Stimulated activated CD8-positive, alpha-beta memory T cell treated with anti-CD3 and anti-CD28 coated beads, Interleukin-15, amount 100 ng/mL, for 4 hours (primary cell): ENCODE measurements at places on chromosomes 1 and 21.
A peak's percentile ranks its signal among the peaks of the same experiment; 100 is the strongest.

DNA sequence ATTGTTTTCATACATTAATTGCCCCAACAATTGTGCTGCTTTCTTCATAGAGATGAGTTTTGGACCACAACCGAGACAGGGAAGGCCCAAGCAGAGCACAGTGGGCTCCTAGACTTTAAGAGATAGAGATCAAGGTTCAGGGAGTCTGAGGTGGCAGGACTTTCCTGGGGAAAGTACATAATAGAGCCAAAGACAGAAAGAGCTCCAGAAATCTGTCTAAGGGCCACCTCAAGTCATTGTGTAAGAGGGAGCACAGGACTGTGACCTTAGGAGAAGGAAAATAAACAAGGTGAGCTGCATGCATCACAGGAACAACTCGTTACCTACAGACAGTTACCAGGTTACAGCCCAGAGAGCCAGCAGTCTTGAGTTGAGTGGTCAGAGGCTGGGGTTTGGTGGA lies 41.3 kb upstream of the CR2 start:
- DNase-seq: no peak

DNA sequence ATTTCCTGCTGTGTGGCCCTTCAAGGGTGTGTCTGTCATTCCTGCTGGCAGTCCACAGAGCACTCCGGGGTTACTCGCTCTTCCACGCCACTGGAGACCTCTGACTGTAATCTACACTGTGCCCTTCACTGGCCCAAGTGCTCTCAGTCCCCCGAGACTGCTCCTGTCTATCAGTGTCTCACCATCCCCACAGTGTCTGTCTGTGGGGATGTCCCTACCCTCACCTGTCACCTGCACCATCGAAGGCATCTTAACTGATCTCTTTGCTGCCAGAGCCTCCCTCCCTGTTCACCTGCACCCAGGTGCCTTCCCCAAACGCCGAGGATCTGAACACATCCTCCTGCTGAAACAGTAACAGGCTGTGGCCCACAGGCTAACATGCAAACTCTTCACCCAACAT lies 136.7 kb downstream of the MATN1 start:
- no peak for DNase-seq

DNA sequence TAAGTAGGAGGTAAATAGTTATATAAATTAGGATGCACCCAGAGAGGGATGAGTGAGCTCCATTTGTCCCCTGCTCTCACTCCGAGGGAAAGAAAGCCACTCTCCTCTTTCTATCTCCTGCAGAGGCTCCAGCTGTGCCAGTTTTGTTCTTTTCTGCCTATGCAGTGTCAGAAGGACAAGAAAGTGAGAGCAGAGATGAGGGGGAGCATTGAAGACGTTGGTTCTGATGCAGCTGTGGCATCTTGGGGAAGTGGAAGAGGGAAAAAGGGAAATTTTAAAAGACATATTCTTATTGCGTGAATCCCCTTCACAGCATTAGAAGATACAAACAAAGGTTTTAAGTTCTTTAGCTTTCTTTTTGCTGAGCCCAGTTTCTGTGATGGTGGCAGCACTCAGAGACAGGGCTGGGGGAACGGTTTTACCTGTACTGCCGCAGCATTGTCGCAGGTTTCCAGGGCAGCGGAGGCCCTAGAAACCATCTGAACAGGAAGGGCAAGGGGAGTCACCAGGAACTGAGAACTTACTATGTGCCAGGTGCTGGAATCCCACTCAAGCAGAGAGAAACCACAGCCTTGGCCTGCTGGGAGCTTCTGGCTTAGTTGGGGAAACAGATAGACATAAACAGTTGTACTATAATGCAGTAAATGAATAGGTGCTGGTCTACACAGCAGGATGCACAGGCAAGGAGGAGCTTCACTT lies 44.9 kb upstream of the USP24 start:
- DNase-seq: no peak

- DNase-seq: no peak
Observed at GRCh38 chr1:118190561-118190960, 5.5 kb upstream of the SPAG17 start.

- no peak for DNase-seq
Observed at GRCh38 chr1:33460947-33461629, 11.4 kb upstream of the ZSCAN20 start.

GRCh38 chr1:12014141-12014991 lies 4.9 kb upstream of the MIIP start:
- no peak for DNase-seq

DNA sequence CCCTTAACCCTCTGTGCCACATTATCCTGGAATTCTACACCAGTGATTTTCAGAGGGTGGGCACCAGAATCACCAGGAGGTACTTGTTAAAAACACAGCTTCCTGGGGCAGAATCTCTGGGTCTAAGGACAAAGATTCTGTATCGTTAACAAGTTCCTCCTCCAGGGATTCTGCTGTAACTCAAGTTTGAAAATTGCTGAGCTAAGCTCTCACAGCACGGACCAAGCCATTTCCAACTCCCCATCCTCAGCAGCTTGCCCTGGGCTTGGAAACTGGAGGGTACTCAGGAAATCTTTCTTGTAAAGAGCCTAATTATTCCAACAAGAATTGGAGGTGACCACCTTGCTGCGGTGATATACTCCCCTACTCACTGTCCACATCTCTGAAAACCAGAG lies 48.8 kb downstream of the TMCO4 start:
- no peak for DNase-seq

- no peak for DNase-seq
Observed at GRCh38 chr1:39539252-39539790, 37.3 kb downstream of the PABPC4 start.

GRCh38 chr1:151693057-151693651 lies 23.4 kb downstream of the CELF3 start:
- DNase-seq: no peak

- DNase-seq: no peak
Observed at GRCh38 chr1:227035316-227035715, 95.2 kb downstream of the COQ8A start.

- no peak for DNase-seq
Observed at GRCh38 chr1:231138236-231138635, 23.6 kb upstream of the TRIM67 start.

DNA sequence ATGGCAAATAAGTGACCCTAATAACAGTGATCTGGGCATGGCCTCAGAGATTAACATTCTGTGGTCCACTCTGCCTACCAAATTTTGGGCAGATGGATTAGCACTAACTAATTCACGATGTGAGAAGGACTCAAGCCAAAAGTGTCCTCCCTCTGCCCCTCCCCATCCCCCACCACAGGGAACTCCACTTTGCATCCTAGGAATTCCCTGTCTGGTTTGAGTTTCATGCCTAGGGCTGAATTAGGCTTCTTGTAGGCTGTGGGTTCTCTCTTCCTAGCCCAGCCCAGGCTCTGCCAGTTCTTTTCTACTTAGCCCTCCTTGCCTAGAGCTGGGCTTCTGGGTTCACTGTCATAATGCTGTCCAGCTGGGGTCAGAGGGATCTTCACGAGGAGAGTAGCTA lies 64.1 kb downstream of the ATP2B4 start:
- DNase-seq: no peak

GRCh38 chr1:163406772-163407171 lies 85.0 kb downstream of the NUF2 start:
- no peak for DNase-seq

DNA sequence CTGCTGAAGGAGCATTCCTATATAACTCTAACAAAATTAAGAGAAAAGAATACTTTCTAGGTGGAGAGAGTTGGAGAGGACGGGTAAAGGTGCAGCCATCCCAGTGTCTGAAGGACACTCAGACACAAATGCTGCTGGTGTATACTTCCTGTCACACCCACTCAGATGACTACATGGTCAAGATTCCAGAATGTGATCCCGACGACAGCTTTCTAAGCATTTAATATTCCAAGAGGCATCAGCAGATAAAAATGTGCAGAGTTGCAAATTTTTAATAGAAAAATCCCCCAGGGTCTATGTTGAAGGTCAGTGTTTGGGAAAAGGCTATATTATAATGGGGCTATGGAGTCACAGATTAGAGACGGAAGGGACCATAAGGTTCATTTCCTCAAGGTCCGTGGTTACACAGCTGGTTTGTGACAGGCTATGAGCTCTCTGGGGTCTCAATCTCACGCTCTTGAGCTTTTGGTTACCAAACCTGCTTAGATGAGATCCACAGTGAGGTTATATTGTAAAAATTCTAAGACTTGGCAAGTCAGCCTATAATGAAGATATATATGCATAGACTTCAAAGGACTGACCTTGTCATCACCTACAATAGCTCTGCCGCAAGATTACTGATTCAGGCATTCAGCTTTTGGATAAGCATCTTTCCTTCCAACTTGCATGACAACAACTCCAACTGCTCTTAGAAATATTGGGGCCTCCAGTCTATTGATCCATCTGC lies 35.1 kb downstream of the ZNF281 start:
- no peak for DNase-seq

GRCh38 chr1:152585586-152585985 lies 5.3 kb upstream of the LCE3D start:
- no peak for DNase-seq

- no peak for DNase-seq
Observed at GRCh38 chr1:108889706-108890384, 13.1 kb downstream of the GPSM2 start.

DNA sequence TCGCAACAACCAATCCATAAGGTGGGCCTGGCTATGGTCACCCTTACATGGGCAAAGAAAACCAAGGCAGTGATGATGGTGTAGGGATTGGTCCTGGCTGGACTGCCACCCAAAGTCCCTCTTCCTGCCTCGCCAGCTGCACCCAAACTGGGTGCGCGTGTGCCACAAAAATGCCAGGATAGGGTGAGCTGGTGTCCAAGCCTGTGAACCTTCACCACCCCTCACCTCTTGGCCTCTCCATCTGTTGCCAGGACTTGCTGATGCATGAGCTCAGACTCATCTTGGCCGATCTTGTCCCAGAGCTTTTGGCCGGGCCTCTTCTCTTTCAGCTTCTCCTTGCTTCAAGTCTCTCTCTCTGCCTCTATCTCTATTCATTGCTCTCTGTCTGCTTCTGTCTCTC lies 41.8 kb downstream of the FOXD2 start:
- no peak for DNase-seq

DNA sequence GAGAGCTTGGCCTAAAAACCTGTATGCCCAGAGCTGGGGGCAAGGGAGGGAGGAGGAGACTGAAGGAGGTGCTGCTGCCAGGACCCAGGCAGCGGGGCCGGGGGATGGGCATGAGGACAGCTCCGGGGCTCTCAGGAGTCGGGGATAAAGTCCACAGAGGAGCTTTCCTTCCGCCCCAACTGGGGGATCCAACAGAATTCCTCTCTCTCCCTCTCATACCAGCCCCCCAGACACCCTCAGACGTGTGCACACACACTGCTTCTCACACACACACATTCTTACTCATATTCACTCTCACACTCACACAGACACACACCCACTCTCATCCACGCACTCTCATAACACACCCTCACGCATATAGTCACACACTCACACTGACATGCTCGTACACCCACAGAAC lies 39.1 kb downstream of the SYF2 start:
- DNase-seq: no peak

DNA sequence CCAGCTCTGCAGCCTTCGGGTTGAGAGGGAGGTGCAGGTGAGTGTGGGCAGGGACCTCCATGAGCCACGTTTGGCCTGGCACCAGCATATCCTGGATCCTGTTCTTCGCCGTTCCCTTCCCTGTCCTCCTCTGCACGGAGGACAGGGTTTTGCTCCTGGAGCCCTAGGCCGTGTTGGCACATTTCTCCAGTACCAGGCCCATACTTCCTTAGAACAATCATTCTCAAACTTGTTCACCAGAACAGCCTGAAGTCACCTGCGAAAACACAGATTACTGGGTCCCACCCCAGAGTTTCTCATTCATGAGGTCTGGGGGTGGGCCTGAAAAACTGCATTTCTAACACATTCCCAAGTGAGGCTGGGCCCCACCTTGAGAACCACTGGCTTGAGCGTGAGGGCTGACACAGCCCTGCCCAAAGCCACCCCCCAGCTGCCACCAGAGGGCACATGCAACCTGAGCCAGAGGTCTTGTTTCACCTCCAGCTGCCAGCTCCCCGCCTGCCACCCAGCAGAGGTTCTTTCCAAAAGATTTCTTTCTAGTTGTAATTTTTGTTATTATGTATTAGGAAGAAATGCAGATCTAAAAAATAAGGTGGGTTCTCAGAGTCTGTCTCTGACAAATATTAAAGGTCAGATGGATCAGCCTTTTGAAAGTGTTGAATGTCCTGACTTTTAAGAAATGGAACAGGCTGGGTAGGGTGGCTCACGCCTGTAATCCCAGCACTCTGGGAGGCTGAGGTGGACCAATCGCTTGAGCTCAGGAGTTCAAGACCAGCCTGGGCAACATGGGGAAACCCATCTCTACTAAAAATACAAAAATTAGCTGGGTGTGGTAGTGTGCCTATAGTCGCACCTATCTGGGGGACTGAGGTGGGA lies 39.6 kb upstream of the LDLRAP1 start:
- peak; percentile 27 for DNase-seq

DNA sequence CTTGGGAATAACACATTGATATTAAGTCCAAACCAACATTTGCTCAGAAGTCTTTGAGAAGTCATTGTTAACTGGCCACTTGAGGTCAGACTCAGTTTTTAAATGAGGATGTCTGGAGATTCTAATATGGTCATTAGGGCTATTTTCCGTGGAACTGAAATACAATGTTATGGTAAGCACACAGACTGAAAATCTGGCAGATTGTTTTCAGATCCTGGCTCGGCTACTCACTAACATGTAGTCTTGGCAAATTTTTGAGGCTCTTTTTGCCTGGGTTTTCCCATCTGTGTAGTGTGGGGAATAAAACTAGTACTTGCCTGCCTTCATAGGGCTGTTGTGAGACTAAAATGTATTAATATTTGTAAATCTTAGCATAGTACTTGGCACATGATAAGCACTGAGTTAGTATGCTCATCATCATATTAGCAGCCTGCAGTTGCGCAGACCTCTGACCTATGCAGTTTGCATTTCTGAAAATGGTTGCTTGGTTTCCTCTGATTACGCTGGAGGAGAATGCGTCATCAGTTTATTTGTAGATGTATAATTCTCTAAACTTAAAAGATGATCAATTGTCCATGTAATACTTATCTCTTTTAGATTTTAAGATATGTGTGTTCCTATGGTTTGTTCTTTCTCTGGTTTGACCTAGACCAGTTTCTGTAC lies 100.8 kb downstream of the C1orf21 start:
- DNase-seq: no peak

GRCh38 chr1:107000902-107001301 lies 55.6 kb upstream of the PRMT6 start:
- no peak for DNase-seq

DNA sequence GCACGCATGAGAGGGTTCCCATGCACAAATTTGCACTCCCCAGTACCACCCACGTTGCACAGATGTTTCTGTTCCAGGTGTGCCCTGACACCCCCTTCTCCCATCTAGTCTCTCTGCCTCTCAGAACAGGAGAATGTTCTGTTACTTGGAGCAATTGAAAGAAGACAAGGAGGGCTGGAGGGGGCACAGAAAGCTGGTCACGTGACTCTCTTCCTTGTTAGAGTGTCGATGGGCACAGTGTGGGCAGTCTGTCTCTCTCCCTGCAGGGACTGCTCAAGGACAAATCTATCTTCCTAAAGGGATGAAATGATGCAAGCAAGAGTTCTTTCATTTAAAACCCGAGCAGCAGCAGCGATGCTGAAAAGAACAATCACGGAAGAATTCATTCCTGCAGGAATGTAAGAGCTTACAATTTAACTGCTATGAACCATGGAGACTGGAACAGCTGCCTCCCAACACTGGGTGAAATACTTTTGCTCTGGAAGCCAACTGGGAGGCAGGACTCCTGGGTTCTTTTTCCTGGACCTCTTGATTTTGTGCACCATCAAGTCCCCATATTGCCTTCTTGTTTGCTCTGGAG lies 7.3 kb upstream of the KCNA10 start:
- DNase-seq: no peak
